ENCODE measurements at places on chromosomes 5 and 9. TPM values are rescaled to one million over a fixed set of nuclear protein-coding genes. Genes with fewer than 3 reads are reported as not detected.

Gene STPG3
- not detected for total RNA-seq

Gene IFNB1
- total RNA-seq = not detected

Gene TMOD1
- 1.3 TPM for total RNA-seq

Gene ZDHHC11
- 0.12 TPM for total RNA-seq

Gene PRR16
- total RNA-seq = 1.3 TPM

Gene SV2C
- total RNA-seq = under 0.01 TPM
